Stimulated activated CD8-positive, alpha-beta memory T cell treated with anti-CD3 and anti-CD28 coated beads, Interleukin-15, amount 100 ng/mL, for 4 hours (primary cell): ENCODE measurements at places on chromosomes 2 and 18.

- no peak for DNase-seq
Measured at GRCh38 chr2:232282508-232283055, 96.0 kb upstream of the ALPP start.

DNA sequence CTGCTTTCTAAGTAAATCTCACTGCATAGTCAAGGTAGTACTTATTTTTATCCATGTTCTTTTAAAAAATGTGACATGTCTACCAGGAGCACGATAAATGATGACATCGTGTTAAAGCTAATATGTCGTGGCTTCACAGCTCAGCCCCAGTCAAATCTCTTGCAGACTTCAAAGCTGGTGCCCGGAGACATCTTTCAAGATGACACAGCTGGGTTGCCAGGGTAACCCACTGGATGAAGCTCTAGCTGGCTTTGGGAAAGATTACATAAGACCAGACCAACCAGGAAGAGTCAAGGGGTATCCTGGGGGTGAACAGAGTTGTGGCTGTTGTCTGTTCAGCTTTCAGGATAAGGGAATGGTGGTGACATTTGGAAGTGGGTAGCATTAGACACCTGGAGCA, 67.8 kb downstream of the VSNL1 start:
- no peak for DNase-seq

DNA sequence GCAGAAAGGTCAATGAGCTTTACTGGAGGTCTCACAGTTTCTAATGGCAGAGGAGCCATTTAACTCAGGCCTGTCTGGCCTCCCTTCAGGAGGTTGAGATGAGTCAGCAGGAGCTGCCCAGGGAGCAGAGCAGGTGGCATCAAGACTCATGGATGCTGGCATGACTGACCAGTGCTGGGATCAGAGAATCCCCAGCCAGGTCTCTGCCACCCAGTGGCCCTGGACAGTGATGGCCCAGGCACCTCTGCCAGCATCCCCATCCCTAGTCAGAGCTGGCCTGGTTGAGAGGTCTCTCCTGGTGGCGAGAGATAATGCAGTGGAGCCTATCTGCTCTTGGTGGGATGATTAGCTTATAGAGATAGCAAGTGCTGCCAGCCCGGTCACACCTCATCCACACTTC, 43.1 kb downstream of the GYPC start:
- DNase-seq, result no peak

DNA sequence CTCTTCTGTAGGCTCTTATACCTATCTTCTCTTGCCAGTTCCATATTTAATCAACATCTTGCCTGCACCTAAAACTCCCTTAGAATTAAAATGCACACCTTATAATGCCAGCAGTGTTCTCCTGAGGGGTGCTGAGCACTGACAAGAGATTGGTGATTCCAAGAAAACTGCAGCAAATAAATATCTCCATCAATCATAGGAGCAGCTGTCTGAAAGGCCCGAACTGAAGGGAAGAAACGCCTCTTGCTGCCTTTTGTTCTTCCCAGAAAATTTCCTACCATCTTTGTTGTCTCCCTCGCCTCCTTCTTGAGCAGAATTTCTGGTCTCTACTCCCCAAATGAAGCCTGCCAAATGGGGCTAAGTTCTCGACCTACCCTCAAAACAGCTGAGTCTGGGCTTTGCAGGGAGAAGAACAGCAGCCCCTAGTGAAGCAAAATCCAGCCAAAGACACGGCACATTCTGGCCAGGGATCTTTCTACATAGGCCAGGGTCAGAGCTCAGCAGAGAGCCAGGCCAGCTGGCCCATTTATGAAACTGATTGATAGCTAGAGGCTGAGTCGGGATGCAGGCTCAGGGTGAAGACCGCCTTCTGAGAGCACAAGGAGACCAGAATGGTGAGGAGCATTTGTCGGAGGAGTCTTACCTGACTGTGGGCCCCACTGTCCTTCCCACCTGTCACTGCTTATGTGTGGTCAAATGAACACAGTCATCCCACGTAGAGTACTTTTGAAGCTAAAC, 20.4 kb upstream of the TMEM247 start:
- no peak for DNase-seq

DNA sequence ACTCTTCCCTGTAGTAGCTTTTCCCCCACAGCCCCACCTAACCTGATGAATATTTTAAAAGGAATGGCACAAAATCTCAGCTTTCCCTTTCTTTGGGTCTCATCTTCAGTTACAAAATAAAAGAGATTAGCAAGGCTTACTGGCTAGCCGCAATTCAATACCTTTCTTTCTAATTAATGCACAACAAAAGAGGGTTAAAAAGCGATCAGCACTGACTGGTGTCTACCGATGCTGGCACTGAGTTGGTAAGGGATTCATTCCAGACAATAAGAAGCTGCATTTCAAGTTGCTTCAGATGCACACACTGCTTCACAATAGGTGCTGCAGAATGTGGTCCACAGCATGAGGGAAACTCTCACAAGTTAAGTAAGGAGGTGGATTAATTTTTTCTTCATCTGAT, 41.9 kb downstream of the HDHD2 start:
- no peak for DNase-seq

- DNase-seq, result no peak
Measured at GRCh38 chr2:28695245-28695647, 56.4 kb upstream of the PPP1CB start.

DNA sequence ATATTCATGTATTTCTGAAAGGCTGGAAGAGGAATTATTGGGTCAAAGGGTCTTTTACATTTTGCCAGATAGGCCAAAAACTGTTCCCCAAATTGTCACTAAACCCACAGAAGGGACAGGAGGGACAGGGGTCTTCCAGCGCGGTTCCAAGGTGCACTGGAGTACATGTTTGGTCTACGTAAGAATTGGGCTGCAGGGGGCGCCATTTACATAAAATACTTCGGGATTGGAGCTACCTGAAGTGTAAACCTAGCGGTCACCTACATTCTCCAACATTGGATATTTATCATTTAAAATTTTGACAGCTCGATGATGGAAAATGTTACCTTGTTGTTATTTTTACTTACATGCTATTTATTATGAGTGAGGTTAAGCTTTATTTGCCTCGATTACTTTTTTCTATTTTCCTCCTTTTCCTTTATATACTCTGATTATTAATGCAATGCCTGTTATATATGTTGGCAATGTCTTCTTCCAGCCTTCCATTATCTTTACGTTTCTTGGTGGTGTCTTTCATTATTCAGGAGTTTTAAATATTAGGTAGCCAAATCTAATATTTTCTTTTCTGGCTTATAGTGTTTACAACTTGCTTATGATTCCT, 43.0 kb upstream of the RAB6C start:
- DNase-seq, result no peak

DNA sequence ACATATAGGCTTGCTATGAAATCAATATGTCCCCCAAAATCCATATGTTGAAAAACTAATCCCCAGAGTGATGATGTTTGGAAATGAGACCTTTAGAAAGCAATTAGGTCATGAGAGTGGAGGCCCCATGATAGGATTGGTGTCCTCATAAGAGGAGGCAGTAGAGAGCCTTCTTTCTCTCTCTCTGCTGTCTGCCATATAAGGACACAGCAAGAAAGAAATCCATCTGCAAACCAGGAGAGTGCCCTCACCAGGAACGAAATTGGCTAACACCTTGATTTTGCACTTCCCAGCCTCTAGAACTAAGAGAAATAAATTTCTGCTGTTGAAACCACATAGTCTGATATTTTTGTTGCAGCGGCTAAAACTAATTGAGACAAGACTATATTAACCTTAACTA, 89.5 kb downstream of the NBAS start:
- DNase-seq, result no peak

DNA sequence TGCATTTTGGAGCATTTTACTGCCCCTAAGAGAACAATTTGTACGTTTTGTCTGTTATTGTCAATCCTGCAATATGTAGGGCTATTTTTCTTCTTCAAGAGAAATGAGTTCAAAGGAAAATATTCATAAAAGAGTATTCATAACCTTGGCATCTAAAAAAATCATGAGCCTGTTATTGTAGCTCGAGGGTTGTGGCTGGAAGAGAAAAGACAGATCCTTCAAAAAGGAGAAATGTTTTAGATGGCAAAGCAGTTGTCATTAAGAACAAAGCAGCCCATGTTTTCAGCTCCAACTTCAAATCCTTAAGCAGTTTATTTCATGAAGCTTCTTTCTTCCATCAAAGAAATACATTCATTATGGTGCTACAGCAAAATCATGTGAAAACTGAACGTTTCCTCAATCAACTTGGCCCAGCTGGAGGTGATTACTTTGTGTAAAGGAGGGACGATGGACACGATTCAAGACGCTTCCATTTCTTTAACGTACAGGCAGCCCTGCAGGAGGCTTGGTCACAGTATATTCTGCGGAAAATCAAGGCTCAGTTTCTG, 31.4 kb downstream of the QPCT start:
- DNase-seq, result no peak

DNA sequence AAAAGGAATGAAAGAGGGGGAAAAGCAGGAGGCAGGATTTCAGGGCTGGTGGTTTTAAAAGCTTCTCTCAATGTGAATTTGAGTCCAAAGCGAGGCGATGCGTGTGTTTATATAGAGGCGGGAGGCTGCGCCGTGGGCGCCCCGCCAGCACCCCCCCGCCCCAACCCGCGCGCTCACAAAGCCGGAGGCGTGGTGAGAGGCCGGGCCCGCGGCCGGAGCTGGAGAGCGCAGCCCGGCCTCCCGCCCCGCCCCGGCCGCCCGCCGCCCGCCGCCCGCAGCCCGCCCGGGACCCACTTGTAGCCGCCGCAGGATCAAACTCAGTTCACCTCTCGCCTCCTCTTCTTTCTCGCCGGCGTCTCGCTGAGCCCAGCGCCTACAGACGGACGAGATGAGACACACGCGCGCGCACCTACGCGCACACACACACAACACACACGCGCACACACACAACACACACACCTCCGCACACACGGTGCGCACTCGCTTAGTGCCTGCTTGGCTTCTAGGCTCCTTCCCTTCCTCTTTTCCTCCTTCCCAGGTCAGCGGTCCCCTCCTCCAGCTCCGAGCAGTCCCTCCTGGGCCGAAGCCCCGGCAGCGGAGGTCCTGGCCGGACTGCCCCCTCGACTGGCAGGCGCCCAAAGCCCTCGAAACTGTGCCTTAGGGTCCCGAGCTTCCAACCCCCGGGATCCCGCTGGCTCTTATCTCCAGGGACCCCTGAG, 1.3 kb upstream of the CYP26B1 start:
- no peak for DNase-seq

GRCh38 chr2:36534275-36534799, 63.6 kb downstream of the FEZ2 start:
- DNase-seq, result no peak

- no peak for DNase-seq
Measured at GRCh38 chr2:96304606-96305005, 740 bp downstream of the SNRNP200 start.

DNA sequence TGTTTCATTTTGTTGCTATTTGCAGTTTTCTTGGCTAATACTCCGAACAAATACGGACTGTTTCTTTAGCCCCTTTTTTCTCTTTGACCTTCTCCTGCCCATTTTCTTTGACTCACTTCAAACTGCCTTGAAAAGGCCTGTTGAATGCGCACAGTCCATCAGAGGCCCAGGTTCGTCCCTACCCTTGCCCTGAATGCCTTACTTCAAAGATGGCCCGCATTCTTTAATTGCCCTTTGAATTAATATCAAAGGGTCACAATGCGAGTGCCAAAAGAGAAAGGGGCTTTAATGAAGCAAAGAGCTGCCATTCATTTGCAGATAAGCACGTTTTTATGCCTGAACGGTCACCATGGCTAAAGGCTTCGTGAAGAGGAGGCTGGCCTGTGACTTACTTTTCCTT, 29.7 kb downstream of the PAX3 start:
- DNase-seq, result no peak

DNA sequence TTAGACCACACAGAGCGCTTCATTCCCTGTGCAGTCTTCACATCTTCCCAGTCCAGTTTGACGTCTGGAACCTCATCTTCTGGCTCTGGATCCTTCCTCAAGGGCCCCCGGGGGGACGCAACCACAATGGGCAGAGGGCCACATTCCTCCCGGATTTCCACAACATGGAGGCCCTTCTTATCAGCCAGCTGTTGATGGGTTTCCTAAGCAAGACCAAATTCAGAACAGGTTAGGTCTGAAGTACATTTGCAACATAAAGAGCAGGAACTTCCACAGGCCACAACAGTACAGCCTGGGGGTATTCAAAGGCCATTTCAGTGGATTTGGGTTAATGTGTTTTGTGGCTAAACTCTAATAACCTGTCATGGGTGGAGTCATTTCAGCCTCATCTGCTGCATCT, 34.2 kb downstream of the MRPS5 start:
- DNase-seq, result no peak

DNA sequence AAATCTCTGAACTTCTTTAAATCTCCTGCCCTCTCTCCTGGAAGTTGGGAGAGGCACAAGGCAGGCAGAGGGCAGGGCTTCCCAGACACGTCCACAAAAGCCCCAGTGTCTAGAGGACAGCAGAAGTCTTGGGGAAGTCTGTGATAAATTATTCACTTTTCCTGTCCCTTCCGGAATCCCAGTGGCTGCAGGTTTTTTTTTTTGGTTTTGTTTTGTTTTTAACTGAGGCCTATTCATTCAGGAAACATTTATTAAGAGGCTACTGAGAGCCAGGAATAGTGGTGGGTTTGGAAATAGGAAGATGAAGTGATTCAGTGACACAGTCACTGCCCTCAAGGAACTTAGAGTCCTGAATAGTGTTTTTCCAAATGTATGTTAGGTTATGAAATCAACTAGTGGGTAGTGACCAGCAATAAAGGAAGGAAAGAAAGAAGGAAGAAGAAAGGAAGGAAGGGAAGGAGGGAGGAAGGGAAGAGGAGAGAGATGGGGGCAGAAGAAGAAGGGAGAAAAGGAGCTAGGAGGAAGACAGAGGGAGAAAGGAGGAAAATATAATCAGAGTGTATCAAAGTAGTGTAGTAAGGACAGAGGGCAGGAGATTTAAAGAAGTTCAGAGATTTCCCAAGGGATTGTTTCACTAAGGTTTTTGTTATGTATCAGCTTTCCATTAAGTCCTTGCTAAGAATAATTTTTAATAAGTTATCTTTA, 98.9 kb upstream of the ZFP36L2 start:
- no peak for DNase-seq
